RWPE2 (cell line): ENCODE measurements at places on chromosomes 3 and 15.
A peak's percentile ranks its signal among the peaks of the same experiment; 100 is the strongest.

DNA sequence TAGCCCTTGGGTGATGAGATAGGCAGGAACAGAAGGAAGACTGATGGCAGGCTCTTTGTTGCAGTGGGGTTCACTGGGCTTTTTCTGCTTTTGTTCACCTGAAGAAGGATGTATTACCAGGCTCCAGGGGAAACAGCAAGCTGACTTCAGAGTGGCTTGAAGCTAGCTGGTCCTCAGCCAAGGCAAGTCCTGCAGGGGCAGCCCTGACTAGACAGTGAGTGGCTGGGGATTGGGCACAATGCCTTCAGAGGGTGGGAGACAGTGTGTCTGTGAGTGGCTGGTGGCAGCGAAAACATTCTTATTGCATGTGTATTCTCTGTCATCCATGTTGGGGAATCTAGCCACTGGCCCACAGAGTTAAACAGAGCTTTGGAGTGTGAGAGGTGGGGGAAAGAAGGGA is 2.3 kb upstream of the TEX264 start:
- DNase-seq = no peak

GRCh38 chr15:74977599-74977998 is 17.8 kb upstream of the SCAMP5 start:
- DNase-seq = no peak

GRCh38 chr15:74364936-74365597 is 2.4 kb downstream of the CYP11A1 start:
- DNase-seq = no peak

GRCh38 chr3:194667363-194667762 is 4.6 kb downstream of the LSG1 start:
- no peak for DNase-seq

- no peak for DNase-seq
Observed at GRCh38 chr3:88044411-88044810, 14.4 kb downstream of the CGGBP1 start.

DNA sequence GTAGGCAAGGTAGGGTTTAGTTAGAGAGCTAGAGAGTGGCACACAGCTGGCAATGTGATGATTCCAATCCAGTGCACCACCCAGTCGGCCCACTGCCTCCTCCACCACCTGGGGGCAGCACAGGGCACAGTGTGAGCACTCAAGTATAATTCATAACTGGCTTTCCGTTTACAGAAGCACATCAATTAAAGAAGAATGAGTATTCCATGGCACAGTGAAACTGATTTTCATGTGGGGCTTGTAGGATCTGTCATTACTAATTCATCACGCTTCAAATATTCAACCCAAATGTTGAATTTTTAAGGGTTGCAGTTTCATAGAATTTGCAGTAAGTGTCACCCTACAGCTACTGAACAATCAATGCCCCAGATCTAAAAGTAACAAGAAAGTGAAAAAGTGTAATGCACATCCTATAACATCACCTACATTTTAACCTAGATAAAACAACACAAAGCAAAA is 149.9 kb downstream of the IGSF11 start:
- DNase-seq = no peak

DNA sequence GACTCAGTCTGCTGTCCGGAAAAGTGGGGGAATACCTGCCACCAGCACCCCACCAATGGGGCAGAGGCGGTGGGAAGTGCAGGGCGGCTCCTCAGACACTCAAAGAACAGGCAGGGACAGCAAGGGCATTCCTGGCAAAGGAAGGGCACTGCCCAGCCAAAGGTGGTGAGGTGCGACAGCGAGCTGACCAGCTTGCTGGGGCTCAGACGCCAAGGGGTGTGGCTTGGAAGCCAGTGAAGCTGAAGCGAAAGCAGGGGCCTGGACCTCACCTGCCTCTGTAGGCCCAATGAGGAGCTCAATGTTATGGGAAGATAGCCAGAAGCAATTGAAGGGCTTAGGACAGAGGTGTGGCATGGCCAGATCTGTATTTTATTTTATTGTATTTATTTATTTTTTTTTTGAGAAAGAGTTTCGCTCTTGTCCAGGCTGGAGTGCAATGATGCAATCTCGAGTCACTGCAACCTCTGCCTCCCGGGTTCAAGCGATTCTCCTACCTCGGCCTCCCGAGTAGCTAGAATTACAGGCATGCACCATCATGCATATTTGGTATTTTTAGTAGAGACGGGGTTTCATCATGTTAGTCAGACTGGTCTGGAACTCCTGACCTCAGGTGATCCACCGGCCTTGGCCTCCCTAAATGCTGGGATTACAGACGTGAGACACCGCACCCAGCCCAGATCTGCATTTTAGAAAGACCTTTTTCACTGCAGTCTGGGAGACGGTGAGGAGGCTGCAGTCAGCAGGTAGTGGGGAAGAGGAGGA is 4.4 kb upstream of the LMAN1L start:
- no peak for DNase-seq

- no peak for DNase-seq
Observed at GRCh38 chr3:127927829-127928604, 13.0 kb downstream of the KBTBD12 start.

DNA sequence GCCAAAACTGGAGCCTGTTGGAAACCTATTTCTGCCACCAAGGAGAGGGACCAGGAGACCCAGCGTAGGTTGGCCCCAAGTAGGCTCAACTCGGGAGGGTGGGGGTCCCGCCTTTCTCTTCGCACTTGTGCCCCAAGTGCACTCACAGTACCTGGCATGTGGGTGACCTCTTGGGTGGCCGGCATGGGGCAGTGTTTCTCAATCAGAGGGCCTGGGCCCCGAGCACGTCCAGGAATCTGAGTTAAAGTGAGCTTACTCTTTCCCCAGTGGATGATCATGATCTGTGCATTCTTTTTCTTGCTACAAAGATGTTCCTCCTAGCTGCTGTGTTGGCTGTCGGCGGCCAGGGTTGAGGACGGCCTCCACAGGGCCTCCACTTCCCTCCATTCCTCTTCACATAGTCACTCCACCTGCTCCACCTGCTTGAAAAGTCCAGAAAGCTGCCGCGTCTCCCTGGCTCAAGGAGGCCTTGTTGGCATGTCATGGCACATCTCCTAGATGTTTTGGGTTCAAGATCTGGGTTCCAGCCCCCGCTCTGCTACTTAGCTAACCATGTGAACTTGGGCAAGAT is 66.5 kb upstream of the SEC61A1 start:
- DNase-seq = no peak

GRCh38 chr15:84611631-84612030 is 10.8 kb downstream of the ZSCAN2 start:
- no peak for DNase-seq

DNA sequence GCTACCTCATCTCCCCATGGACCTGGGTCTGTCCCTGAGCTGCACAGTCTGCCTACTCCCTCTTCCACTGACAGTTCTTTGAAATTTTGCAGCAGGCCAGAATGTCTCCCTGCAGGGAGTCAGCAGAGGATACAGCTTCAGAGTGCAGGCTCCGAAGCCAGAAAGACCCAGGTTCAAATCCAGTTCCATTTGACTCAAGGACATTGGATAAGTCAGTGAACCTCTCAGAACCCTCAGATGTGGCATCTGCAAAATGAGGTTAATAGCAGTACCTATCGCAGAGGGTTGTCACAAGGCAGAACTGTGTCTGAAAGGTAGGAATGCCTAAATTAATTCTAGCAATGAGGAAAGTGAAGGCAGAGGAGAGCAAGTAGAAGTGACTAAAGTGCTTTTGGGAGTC is 244.4 kb upstream of the TRIM42 start:
- no peak for DNase-seq

GRCh38 chr15:39510001-39510701 is 70.7 kb upstream of the THBS1 start:
- DNase-seq = no peak

GRCh38 chr3:85737846-85738245 is 779.1 kb downstream of the CADM2 start:
- DNase-seq = no peak

- no peak for DNase-seq
Observed at GRCh38 chr3:186489507-186489906, 54.7 kb downstream of the CRYGS start.

DNA sequence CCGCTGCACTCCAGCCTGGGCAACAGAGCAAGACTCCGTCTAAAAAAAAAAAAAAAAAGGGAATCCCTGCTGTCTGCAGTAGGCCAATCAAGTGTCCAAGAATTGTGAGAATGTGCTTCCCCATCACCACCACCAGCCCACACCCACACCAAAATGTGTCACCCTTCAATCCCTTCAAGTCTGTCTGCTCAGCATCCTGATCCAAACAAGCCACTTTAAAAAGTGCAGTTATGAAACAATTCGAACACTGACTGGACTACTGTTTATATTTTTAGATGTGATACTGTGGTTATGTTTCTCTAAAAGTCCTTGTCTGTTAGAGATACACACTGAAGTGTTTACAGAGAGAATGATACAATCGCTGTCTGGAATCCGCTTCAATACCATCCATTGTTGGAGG is 78.1 kb upstream of the CGNL1 start:
- DNase-seq = no peak

- no peak for DNase-seq
Observed at GRCh38 chr3:105459566-105460290, 93.0 kb downstream of the ALCAM start.

GRCh38 chr15:64503640-64504039 is 43.3 kb downstream of the ZNF609 start:
- no peak for DNase-seq

- DNase-seq = no peak
Observed at GRCh38 chr3:128152419-128153155, 694 bp upstream of the EEFSEC start.

DNA sequence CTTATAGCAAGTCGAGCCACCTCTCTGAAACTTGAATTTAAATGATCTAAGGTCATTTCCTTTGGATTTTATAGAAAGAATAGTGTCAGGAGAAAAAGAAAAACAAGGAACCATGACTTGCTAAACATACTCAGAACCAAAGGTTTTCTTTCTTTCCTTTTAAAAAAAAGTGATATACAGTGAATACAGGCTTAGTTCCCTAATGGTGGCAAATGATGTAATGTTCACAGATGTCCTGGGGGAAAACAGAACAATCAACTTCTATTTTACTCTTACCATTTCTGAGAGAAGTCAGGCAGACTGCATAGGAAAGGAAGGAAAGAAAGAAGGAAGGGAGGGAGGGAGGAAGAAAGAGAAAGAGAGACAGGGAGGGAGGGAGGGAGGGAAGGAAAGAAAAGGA is 56.5 kb downstream of the ST6GAL1 start:
- DNase-seq = no peak

DNA sequence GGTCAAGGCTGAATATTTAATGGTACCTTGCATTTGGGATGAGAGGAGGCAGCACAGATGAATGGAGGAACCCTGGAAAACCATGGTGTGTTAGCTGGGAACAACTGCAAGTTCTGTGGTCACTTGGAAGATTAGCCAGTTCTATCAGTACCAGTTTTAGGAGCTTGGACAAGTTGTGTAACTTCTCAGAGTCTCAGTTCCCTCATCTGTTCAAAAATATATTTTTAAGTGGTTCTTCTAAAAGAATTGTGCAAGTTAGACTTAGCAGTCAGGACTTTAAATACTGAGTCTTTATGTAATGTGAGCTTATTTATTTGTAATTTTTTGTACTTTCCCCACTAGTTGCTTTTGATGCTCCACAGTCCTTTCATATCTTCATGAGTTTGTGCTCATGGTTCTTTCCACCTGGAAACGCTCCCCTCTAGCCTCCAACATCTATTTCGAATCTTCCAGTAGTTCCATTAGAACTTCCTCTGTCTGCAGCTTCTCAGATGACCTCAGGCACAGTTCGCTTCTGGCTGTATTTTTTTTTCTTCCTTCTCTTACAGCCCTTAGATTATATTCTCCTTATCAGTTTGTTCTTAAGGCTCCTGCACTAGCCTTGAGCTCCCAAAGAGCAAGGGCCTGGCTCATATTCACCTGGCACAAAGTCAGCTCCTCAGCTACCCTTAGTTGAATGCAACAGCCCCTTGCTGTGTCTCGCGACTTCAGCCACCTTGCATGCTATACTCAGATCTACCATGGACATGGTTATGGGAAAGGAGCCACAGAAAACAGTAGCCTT is 27.1 kb downstream of the ITPR1 start:
- DNase-seq = no peak

GRCh38 chr3:143820466-143821221 is 27.6 kb downstream of the SLC9A9 start:
- DNase-seq = no peak

GRCh38 chr3:8629151-8630021 is 15.2 kb downstream of the SSUH2 start:
- DNase-seq = peak; percentile 95

DNA sequence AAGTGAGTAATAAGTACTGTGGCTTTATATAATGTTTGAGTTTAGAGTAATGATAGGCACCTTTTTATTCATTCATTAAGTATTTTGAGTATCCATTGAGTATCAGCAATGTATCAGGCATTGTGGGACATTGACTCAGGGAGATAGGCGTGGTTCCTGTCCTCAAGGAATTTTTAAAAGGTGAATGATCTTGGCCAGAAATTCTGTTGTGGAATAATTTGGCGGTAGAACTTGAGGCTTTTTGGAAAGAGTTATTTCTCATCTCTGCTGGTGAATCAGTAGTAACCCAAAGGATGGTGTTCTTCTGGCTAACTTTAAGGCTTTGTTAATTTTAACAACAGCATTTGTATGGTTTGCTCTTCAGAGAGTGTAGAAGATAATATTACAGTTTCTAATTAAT is 2.0 kb downstream of the RAB7A start:
- no peak for DNase-seq

- no peak for DNase-seq
Observed at GRCh38 chr3:16392717-16393116, 120.8 kb downstream of the RFTN1 start.

- no peak for DNase-seq
Observed at GRCh38 chr3:20326541-20326940, 140.5 kb upstream of the SGO1 start.

GRCh38 chr3:134998855-134999254 is 203.8 kb downstream of the EPHB1 start:
- no peak for DNase-seq

DNA sequence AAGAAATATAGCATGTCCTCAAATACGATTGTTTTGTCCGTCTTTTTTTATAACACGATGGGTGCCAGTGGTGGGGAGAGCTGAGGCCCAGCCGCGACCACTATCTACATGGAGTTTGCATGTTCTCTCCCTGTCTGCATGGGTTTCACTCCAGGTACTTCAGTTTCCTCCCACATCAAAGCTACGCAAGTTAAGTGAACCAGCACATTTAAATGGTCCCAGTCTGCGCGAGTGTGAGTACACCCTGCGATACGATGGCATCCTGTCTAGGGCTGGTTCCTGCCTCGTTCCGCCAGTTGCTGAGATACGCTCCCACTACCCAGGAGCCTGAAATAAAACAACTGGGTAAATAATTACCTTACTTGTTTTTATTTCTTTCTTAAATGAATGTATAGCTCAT is 40.6 kb downstream of the ATP13A3 start:
- DNase-seq = no peak

- DNase-seq = no peak
Observed at GRCh38 chr15:57554812-57555179, 36.9 kb upstream of the MYZAP start.

GRCh38 chr3:30162579-30162978 is 443.8 kb upstream of the TGFBR2 start:
- no peak for DNase-seq

- DNase-seq = no peak
Observed at GRCh38 chr3:55629432-55629831, 142.3 kb upstream of the WNT5A start.

GRCh38 chr3:142159083-142159740 is 9.9 kb upstream of the TFDP2 start:
- DNase-seq = no peak
